ENCODE measurements at places on chromosomes 5 and 9. TPM values are rescaled to one million over a fixed set of nuclear protein-coding genes. Genes with fewer than 3 reads are reported as not detected.

Gene TJP2
- total RNA-seq = 124 TPM

Gene EGFL7
- 23.1 TPM for total RNA-seq

Gene PHYHD1
- not detected for total RNA-seq

Gene KCNV2
- not detected for total RNA-seq

Gene MARCHF6
- 140 TPM for total RNA-seq

Gene AK8
- not detected for total RNA-seq

Gene C9orf152
- total RNA-seq = 1.4 TPM

Gene FAXDC2
- total RNA-seq = not detected

Gene GRM6
- total RNA-seq = not detected

Gene RAD17
- total RNA-seq = 13.5 TPM

Gene KYAT1
- 12.9 TPM for total RNA-seq

Gene INSYN2B
- 1.5 TPM for total RNA-seq

Gene STC2
- total RNA-seq = 182 TPM

Gene COL23A1
- not detected for total RNA-seq

- DNase-seq = no peak
These were observed 911 bp upstream of the PIK3R1 start for GRCh38 chr5:68214482-68215207.

DNA sequence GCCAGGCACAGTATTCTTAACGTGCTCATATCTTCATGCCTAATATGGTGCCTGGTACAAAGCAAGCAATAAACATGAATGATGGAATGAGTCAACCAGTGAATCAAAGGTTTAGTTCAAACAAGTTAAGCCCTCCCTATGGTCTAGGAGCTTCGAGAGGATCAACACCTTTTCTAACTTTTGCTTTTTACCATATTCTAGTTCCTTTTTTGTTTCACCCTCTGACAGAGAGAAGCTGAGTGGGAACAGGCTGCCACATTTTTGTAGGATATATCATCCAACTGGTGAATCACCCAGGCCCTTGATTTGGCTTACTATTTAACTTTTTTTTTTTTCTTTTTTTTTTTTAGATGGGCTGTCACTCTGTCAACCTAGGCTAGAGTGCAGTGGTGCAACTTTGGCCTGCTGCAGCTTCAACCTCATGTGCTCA is 39.3 kb upstream of the TNC start:
- peak; percentile 77 for DNase-seq

GRCh38 chr9:138044485-138045383 is 167.2 kb downstream of the CACNA1B start:
- DNase-seq = no peak

GRCh38 chr5:127785098-127785927 is 82.1 kb downstream of the CCDC192 start:
- peak; percentile 95 for DNase-seq

- no peak for DNase-seq
These were observed 19.0 kb downstream of the DMGDH start for GRCh38 chr5:79050498-79050897.

DNA sequence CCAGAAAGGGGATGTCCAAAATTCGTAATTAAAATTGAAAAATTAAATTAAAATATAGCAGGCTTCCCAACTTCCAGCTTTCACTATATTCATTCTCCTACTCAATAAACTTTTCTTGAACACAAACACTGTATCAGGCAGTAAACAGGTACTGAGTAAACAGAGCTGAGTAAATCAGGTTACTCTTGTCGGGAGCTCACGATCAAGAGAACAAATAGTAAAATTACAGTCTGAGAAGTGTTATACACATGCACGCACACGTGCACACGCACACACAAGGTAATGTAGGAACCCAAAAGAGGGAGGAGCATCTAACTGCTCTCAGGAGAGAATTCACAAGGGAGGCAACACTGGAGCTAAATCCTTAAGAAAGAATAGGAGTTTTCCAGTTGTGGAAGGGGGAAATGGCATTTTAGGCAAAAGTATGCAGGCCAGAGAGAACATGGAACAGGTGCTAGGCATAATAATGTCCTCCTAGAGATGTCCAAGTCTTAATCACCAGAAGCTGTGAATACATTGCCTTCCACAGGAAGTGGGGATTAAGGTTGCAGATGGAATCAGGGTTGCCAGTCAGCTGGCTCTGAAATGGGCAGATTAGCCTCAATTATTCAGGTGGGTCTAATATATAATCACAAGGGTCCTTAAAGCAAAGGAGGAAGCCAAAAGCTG is 598.8 kb upstream of the BRINP1 start:
- DNase-seq = no peak

DNA sequence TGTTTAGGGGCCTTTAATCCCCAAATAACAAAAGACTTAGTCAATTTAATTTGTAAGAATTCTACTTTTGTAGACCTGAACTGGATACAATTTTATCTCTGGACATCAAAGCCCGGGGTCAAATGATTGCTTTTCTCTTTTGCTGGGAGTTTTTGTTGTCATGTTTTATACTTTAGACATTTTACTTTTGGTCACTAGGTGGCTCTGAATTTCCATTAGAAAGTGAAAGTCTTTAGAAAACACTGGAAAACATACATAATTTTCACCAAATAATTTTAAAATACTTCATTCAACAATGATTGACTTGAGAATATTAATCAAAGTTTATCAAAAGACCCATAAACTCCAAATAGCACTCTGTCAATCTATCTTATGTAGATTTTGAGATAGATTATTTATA is 2.8 kb upstream of the PCA3 start:
- peak; percentile 19 for DNase-seq

GRCh38 chr5:160287378-160288051 is 24.8 kb downstream of the CCNJL start:
- no peak for DNase-seq

GRCh38 chr5:131266370-131267060 is 2.7 kb downstream of the CDC42SE2 start:
- DNase-seq = no peak

DNA sequence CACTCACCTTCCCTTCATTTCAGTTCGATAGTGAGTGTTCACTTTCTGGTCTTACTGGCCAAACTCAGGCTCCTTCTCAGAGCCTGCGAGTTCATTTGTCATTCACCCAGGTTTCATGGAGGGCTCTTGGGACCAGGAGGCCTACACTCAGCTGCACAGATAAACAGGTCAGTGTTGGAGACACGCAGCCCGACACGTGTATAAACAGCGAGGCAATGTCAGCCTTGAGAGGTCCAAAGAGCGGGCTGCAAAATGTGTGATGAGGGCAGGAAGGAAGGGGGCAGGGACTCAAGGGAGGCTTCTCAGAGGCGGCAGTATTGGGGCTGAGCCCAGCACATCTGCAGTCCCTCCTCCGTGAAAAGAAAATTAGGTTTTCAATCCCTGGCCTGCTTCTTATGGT is 82.6 kb upstream of the ZNF618 start:
- no peak for DNase-seq

GRCh38 chr5:173746047-173746646 is 129.7 kb upstream of the BOD1 start:
- DNase-seq = peak; percentile 72

- DNase-seq = no peak
These were observed 2.7 kb downstream of the ELOVL7 start for GRCh38 chr5:60841361-60841760.

DNA sequence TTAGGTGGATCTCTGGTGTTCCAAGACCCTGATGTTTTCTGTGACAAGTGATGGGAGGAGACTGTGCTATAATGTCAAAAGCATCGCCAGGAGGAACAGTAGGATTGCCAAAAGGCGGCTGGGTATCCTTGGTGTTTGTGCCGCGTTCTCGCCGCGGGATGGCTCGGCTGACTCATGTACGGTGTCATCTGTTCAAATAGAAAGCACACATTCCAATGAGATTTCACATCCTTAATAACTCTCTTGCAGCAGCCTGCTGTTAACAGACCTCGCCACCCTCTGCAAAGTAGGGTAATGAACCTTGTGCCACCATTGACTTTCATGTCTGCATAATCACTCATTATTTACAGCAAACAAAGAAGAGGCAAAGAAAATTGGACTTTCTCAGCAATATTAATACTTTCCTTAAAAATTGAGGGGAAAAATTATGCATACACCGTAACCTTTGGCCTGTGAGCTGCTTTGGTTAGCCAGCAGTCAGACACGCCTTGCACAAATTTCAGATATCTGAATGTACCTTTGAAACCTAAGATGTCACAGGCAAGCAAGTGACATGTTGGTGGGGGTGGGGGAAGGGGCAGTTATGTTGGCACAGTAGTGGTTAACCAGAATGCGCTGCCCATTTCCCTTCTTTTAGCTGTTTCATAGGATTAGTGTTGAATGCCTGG is 289.4 kb downstream of the EFNA5 start:
- DNase-seq = peak; percentile 83

GRCh38 chr5:19988457-19988856 is 457 bp upstream of the CDH18 start:
- DNase-seq = no peak

DNA sequence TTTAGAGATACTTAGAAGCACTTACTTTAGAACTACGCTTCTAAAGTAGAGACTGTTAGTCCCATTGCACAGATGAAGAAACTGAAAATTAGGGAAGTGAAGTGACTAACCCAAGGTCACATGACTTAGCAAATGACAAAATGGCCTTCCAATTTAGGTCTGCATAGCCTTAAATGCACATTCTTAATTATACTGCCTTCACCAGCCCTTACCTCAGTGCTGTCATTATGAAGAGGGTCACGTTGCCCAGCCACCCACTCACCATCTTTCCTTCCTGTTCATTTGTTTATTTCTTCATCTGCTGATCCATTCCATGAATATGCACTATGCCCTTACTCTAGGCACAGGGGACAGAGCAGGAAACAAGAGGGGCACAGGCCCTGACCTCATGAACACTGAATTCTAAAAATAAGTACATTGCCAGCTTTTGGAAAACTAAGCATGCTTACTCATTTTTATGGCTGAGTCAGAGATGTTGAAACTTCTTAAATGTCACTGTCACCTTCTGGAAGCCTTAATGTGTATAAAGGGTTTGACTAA is 8.6 kb downstream of the HAVCR2 start:
- peak; percentile 80 for DNase-seq

- no peak for DNase-seq
These were observed 84.5 kb downstream of the FGF1 start for GRCh38 chr5:142601432-142601831.

DNA sequence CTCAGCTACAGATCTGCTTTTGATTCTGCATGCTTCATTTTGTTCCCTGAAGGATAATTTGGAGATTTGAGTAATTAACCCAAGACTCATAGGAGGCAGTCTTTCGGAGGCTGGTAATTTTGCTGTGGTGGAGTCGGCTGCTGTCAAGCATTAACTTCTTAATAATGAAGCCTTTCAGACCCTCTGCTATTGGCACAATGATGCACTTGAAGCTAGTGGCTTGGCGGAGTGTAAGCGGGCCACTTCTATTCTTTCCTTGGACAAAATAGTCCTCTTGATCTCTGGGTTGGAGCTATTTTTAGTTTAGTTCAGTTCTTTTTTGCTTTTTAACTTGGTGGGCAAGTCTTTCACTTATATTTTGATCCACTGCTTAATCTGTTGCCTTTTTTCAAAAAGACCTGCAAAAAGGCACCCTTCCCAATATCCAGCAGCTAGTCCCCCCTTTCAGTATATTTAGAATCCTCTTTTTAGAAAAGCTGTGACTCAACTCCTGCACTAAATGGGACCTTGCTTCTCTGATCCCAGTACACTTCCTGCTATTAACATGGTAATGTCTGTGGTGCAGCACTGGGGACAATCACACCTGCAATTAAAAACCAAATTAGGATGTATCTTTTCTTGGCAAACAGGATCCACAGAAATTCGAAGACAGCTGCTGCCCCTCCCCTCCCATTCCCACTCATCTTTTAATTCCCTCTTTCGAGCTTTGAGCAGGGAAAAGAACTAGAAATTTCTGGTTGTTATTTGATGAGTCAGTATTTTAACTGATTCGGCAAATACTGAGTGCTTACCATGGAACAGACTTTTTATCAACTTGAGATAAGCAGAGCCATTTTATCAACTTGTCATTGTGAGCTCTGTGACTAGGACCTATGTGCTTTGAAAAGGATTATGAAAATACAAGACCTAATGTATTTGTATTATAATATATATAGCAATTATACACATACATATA is 169.4 kb upstream of the ANKRD55 start:
- no peak for DNase-seq

GRCh38 chr5:132487095-132487428 is 3.5 kb downstream of the IRF1 start:
- no peak for DNase-seq

DNA sequence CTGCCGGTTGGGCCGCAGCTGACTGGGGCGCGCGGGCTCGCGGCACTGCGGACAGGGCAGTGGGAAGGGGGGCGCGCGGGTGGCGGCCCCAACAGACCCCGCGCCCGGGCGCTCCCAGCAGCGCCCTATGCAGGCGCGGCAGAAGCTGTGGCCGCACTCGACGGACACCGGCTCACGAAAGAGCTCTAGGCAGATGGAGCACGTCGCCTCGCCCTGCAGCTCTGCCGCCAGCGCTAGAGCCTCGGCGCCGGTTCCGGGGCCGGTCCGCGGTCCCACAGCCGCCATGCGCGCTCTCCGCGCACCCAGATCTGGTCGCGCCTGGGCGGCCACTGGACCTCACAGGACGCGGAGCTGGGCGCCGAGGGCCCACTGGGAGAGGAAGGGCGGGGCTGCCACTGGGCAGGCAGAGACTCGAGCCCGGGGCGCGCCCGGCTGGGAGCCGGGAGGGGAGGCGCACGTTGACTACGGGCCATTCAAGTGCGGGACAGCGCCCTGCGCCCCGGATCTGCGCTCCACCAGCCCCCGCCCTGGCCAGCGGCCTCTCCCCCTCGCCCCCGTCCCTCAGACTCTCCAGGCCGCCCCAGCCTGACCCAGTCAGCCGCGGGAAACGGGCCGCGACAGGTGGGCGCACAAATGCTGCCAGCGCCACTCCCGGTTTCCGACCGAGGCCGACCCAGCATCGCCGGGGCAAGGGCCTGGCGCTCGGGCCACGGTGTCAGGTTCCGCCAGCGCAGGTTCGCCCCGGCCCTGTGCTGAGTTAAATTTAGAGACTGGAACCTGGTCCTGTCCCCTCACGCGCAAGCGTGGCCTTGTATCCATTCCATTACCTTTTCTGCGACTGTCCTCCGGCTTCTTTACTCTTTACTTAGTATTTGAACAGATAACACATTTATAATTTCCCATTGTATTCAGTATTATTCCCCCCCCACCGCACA is at the start of gene TRIM7:
Gene TRIM7 (minus strand): TSS at position 371 of the 935 bp plus-strand sequence. CDS start 86 bp downstream, at position 285.
- peak; percentile 68 for DNase-seq

GRCh38 chr5:156473269-156473908 is 146.4 kb downstream of the SGCD start:
- DNase-seq = no peak

Measured in PC-3 (cell line).